Esophagus squamous epithelium (tissue), 5 donors: ENCODE measurements at places on chromosomes 7 and 10.

DNA sequence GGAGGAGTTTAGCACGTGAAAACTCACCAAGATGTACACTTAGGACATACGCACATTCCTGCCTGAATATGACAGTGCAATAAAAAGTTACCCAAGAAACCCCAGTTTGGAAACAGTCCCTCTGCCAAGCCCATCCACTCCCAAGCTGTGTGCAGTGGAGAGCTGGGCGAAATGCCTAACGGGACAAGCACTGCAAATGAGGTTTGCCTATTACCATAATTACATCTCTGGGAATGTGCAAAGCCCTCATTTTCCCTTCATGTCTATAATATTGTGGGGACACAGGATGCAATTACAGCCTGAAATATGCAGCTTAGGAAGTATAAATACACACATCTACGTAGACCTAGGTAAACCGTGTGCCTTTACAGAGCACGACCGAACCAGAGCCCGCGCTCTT, 117.5 kb downstream of the PLXNA4 start:
- DNase-seq: no peak

DNA sequence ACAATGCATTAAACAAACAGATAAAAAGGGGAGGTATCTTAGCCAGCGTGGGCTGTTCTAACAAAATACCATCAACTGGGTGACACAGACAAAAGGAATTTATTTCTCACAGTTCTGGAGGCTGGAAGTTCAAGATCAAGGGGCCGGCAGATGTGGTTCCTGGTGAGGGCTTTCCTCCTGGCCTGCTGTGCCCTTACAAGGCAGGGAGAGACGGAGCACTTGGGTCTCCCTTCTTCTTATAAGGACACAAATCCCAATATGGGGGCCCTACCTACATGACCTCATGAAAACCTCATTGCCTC, 281.6 kb upstream of the KLF14 start:
- no peak for DNase-seq

- no peak for DNase-seq
Observed at GRCh38 chr10:77648472-77648871, 10.9 kb upstream of the KCNMA1 start.

GRCh38 chr10:97744405-97745035, 7.6 kb downstream of the ZFYVE27 start:
- no peak for DNase-seq

- DNase-seq: no peak
Observed at GRCh38 chr10:13969118-13969791, 361.5 kb downstream of the FRMD4A start.

DNA sequence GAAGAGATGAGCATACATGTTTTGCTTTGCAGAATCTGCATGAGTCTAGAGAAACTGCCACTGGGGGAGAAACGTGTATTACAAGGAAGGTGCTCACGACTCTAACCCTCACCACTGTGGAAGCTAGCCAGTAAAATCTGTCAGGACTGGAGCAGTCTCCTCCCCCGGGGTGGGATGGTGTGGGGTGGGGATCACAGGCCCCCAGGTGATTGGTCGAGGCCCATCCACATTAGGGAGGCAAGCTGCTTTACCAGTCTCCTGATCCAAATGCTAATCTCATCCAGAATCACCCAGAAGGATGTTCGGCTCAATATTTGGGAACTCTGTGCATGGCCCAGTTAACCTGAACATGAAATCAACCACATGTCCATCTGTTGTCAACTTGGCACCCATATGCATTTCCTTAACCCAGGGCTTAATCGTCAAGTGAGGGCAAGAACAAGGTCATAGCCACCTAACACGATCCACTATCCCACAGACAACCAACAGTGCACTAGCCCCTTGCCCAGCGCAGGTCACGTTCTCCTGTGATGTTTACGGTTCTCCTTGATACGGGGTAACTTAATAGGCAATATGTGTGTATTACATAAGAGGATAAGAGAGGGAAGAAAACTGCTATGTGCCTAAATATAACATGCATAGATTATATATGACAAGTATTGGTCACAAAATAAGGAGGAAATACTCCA, 40.8 kb downstream of the DNAJB6 start:
- DNase-seq: no peak

DNA sequence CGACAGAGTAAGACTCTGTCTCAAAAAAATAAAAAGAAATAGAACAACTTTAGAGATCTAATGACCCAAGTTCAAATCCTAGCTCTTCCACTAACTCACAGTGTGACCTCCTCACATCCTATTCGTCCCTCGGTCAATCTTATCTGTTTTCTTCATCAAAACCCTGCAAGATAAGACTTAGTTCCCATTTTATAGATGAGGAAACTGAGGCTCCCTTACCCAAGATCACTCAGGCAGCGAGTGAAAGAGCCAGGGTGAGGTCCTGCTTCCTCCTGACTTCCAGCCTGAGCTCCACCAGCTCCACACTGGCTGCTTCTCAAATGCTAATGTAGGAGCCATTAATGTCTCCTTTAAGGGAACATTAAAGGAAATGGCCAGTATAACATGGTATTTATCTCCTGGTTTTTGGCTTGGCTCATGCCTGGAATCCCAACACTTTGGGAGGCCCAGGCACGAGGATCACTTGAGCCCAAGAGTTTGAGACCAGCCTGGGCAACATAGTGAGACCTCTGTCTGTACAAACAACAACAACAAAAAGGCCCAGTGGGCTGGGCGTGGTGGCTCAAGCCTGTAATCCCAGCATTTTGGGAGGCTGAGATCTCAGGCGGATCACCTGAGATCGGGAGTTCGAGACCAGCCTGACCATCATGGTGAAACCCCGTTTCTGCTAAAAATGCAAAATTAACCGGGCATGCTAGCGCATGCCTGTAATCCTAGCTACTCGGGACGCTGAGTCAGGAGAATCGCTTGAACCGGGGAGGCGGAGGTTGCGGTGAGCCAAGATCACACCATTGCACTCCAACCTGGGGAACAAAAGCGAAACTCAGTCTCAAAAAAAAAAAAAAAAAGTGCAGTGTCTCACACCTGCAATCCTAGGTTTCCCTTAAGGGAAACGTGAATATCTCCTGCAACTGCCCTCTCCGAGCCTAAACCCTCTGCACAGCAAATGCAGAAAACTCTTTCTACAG, 3.4 kb upstream of the RHBDD2 start:
- DNase-seq: no peak

- DNase-seq: no peak
Observed at GRCh38 chr10:36421992-36422391, 703.4 kb upstream of the ANKRD30A start.

GRCh38 chr10:11144626-11145494, 127.2 kb downstream of the CELF2 start:
- no peak for DNase-seq
